ENCODE measurements at places on chromosomes 12 and 14.

DNA sequence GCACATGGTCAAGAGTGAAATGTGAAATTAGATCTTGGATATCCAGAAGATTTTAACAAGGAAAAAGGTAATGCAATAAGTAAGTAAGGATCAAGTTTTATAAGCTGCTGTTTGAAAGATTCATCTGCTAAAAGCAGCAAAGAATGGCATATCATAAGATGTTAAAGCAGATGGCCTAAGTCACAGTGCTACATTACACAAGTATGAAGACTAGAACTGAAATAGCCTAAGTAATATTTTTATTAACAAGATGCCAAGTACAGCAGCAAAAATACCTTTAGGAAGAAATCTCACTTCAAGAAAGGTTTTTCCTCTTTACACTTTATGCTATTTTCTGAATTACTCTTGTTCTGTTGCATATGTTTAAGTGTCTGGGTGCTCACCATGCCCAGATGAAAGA lies 414.1 kb downstream of the MDGA2 start:
- no peak for ATAC-seq

- ATAC-seq, result no peak
These were observed 122.0 kb upstream of the EGLN3 start for GRCh38 chr14:34072921-34073320.

DNA sequence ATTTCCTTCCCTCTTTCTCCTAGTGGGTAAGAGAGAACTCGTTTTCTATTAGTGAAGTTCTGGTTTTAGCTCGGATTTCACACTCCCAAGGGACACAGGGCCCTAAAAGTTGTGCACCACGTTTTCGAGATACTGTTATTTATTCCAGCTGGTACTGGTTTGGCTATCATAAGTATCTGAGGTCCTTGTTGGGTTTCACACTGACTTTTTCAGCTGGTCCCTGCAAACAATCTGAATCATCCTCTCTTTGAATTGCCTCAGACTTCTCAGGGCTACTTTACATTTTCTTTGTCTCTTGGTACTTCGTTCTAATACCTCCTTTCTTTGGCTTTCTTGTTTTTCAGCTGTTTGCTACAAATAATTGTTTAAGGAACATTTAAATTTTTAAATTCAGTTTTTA lies 75.7 kb downstream of the SCN8A start:
- ATAC-seq, result no peak

- no peak for ATAC-seq
These were observed 151.9 kb upstream of the ATF7IP start for GRCh38 chr12:14213542-14213941.

GRCh38 chr14:79585845-79586244 lies 625.5 kb downstream of the DIO2 start:
- ATAC-seq, result no peak

DNA sequence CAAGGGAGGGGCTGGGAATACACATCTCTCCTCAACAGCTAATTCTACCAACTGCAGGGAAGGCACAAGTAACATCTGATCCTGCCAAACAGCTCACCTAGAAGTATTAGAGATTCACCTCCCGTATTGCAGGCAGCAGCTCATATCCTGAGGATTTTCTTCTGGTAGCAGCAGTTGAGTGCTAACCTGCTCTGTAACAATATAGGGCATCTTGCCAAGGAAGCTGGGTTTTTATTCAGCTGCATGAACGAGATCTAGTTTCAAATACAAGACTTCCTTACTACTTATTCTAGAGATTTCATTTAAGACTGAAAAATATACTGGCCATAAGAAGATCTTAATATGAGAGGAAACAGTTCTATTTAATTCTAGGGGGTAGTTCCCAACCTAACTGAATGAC lies 261.4 kb upstream of the USP15 start:
- no peak for ATAC-seq

- no peak for ATAC-seq
These were observed 112.2 kb downstream of the DYRK2 start for GRCh38 chr12:67760586-67761275.

DNA sequence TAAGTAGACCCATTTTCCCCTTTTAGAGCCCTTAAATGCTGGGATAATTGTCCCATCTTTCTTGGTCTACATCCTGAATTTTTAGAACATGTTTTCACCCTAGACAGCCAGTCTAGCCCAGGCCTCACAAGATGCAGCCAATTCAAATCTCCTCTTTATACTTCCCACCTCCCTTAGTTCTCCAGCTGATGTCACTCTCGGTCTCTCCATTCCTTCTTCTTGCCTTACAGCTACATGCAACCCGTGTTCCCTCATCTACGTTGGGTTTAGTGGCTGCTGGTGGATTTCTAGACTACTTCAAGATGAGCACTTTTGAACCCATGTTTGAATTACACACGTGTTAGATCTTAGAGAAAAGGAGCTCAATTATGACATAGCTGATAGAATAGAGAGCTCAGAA lies 132.0 kb downstream of the PPM1H start:
- ATAC-seq, result no peak

- no peak for ATAC-seq
These were observed 1.6 kb upstream of the RPL10L start for GRCh38 chr14:46653031-46653755.

- ATAC-seq, result no peak
These were observed 147.7 kb downstream of the KIF26A start for GRCh38 chr14:104286086-104286485.

DNA sequence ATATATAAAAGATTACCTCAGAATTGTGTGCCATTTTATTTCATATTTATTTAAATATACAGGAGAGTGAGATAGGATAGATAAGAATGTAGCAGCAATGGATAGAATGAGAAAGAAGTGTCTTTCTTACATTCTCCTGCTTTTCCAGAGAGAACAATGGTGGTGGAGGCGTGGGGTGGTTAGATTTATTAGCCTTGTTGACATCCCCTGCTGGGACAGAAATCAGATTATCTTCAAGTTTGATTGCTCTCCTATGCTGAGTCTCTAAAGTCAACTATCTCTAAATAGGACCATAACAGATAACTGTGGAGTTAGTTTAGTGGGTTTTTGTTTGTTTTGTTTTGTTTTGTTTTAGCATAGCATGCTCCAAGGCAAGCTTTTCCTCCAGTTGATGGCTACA lies 397.6 kb downstream of the LRFN5 start:
- no peak for ATAC-seq

- no peak for ATAC-seq
These were observed 59.8 kb upstream of the MED13L start for GRCh38 chr12:116337312-116337711.

DNA sequence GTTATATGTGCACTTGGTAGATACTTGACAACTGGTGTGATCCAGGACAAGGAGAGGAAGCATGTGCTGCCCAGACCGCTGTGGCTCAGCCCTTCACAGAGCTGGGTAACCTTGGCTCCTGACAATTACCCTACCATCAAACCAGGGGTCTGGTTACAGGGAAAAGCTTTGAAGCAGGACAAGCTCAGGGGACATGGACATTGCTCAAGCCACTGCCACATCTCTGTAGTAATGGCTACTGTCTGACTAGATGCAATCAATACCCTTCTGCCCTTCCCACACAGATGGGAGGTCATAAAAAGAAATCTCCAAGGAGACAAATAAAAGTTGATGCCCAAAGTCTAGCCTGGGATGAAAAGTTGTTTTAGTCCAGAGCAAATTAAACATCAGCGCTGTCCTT lies 577.4 kb downstream of the MED13L start:
- ATAC-seq, result no peak

- ATAC-seq, result no peak
These were observed 23.5 kb downstream of the IFNG-AS1 start for GRCh38 chr12:68012712-68013111.

- ATAC-seq, result no peak
These were observed 183.1 kb downstream of the EMP1 start for GRCh38 chr12:13379531-13380188.

DNA sequence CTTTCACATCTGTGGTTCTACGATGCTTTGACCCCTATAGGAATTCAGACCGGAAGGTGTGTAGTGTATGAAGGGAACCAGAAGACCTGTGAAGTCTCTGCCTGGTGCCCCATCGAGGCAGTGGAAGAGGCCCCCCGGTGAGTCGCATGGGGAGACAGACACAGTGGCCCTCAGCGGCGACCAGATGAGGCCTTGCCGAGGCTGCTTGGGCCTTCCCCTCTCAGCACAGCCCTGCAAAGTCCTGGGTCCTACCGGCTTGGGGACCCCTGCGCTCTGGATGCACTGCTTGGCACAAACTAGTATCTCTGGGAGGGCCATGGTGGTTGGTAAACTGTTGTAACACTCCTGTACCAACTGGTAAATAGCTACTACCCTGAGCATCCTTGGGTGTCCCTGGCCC lies 29.7 kb downstream of the P2RX7 start:
- ATAC-seq, result no peak

DNA sequence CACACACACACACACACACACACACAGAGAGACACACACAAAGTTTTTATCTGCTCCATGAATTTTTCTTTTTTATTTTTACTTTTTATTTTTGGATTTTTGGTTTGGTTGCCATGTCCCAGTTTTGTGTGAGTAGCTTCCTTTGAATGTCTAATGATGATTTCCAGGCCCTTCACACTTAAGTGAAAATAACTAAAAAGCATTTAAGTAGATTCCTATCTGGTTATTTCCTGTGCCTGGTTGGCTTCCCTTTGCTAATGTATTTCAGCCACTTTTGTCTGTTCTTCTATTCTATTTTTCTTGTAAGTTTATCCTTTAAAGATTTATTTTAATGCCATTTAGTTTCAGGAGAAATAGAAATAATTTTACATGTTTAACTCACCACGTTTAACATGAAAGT lies 755.4 kb downstream of the SLC6A15 start:
- no peak for ATAC-seq

GRCh38 chr12:131101703-131102492 lies 148.2 kb downstream of the ADGRD1 start:
- no peak for ATAC-seq

- ATAC-seq, result no peak
These were observed 2.4 kb downstream of the GALNT6 start for GRCh38 chr12:51388846-51389245.

Measured in activated CD4-positive, CD25-positive, alpha-beta regulatory T cell treated with anti-CD3 and anti-CD28 coated beads, Interleukin-2, amount 50 U/mL, for 24 hours (primary cell).